ENCODE measurements at places on chromosomes 6 and 20.

DNA sequence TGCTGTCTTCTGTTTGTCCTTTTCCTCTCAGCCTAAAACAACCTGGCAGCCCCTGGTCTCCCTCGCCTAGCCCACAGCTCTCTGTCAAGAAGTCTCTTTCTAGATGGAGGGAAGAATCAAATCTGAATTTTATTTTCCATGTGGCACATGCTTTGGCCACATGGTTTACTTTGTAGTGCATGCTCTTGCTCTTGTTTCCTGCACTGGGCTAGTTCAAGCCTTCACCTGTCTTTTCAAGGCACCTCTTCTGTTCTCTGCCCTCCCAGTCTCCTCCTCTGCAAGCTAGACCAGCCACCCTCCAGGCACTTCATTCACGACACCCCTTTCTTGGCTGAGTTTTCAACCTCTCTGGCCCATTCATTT is 7.6 kb downstream of the PPP1R14C start:
- DNase-seq = no peak

DNA sequence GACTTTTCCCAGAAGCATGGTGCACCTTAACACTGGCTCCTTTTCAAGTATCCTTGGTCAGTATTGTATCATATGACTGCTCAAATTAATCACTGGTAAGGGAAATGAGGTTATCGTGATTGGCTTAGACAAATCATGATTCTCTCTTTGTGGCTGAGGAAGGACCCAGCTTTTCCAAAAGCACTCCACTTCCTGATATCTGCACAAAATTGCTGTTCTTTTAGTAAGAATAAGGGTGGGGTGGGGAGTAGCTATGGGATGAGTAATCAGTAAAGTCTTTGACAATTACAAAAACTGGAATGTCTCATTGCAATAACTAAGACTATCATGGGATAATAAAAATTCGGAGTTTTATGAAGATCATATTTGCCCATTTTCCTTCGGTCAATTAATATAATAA is 9.0 kb upstream of the RIPPLY2 start:
- no peak for DNase-seq

DNA sequence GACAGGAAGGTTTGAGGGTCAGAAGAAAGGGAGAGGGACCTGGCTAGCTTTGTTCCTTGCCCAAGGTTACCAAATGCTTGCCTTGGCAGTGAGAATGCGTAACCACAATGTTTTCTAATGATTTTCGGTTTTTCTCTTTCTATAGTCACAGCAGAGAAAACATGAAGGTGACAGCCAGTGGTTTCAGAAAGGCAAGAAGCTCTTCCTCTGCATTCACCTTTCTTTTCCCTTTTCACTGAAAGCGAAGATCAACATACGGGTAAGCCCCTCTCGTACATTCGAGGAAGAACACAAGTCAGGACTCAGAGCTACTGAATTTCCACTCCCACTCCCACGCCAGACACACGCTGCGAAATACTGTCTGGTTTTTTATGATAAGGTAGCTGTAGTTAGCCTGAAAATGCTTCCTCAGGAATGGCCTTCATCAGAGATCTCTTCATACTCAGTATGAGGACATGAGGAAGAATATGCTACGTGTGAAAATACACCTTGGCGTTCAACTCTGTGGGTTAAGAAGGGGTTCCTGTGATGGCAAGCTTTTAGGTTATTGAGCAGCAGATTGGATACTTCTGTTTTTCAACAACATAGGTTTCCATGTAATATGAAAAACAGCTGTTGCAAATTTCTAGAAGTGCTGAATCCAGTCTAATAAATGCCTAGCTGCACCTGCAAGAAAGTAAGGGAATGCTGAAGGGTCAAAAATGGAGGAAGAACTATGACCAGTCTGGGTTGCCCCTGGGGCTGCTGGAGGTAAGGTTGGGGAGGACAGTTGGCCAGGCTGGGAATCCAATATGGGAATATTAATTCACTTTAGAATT is 7.4 kb upstream of the CD83 start:
- DNase-seq = no peak

DNA sequence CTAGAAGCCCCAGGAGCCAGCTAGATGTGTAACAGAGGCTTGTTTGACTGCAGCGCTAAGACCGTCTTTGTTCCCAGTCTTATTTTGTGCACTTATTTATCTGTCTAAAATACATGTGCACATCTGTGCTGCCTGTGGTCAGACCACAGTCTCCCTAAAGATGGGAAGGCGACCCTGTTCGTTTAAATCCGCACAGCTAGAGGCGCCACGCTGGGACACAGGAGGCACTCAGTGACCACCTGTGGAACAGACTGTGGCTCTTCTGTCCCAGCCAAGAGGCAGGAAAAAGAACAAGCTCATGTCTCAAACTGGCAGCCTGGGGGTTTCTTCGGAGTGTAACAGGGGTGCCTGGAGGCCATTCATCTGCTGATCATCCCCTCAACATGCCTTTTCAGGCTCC is 66.8 kb downstream of the CPNE5 start:
- no peak for DNase-seq

DNA sequence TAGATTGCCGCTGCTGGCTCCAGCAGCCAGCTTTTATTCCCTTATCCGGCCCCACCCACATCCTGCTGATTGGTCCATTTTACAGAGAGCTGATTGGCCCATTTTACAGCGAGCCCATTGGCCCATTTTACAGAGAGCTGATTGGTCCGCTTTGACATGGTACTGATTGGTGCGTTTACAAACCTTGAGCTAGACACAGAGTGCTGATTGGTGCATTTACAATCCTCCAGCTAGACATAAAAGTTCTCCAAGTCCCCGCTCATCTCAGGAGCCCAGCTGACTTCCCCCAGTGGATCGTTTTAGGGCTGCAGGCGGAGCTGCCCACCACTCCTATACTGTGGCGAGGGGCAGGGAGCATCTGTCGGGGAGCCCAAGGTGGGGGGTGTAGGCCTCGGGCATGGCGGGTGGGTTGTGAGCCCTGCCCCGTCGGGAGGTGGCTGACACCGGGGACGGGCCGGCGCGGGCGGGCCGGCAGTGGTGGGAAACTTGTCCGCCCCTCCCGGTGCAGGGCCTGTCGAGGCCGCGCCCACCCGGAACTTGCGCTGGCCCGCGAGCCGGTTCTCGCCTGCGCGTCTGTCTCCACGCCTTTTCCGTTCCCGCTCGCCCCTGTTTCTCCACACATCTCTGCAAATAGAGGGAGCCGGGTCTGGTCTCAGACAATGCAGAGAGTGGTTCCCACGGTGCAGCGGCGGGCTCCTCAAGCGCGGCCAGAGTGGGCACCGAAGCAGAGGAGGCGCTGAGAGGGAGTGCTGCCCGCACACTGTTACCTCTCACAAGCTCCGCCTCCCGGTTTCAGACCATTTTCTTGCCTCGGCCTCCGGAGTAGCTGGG is 86.1 kb upstream of the STMND1 start:
- DNase-seq = no peak

Data from NCI-H226 (cell line).